Osteocyte (in vitro differentiated cells): ENCODE measurements at places on chromosomes 16 and 17. TPM values are rescaled to one million over a fixed set of nuclear protein-coding genes. Genes with fewer than 3 reads are reported as not detected.

The PTGES3L gene
- 0.35 and 0.50 TPM in 2 replicates for total RNA-seq

The SEPTIN1 gene
- 1.5 and 2.0 TPM in 2 replicates for total RNA-seq

The CMTM2 gene
- not detected in 2 replicates for total RNA-seq

The CDRT15 gene
- total RNA-seq = not detected in 2 replicates

The PMP22 gene
- 188 and 204 TPM in 2 replicates for total RNA-seq

The GPR179 gene
- 0.13 TPM in 1 of 2 replicates, not detected in the other for total RNA-seq

The SLC38A8 gene
- total RNA-seq = not detected in 2 replicates

The CEP112 gene
- total RNA-seq = 9.1 and 9.5 TPM in 2 replicates

- DNase-seq = peak; percentile 62
Measured at GRCh38 chr17:16919663-16920627, 52.0 kb downstream of the TNFRSF13B start.

DNA sequence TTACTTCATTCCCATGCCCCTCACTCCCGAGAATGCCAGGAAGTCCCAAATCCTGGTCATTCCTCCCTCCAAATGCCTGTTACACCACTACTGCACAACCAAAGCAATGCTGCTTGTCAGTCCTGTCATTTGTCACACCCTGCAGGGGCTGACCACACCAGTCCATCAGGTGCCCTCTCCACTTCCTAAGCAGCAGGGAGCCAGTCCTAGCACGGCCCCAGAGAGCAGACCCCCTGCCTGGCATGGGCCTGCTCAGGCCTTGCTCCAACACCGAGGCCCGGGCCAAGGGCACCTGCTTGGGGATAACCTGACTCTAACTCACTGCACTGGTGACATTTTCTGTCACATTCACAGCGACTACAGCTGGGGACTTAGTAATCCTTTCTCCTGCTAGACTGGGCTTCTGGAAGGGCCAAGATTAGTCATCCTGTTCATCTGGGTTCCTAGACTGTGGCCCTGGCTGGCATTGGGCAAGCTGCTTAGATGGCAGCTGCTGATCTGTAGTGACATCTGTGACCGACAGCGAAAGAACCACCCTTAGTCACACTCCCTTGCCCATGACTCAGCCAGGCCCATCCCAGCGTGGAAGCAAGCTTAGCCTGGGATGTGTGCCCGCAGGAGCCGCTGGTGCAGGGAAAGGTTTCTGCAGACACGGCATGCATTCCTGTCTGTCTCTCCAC is 5.4 kb downstream of the ALYREF start:
- no peak for DNase-seq

- DNase-seq = no peak
Measured at GRCh38 chr16:14650629-14651028, 17.9 kb downstream of the BFAR start.

DNA sequence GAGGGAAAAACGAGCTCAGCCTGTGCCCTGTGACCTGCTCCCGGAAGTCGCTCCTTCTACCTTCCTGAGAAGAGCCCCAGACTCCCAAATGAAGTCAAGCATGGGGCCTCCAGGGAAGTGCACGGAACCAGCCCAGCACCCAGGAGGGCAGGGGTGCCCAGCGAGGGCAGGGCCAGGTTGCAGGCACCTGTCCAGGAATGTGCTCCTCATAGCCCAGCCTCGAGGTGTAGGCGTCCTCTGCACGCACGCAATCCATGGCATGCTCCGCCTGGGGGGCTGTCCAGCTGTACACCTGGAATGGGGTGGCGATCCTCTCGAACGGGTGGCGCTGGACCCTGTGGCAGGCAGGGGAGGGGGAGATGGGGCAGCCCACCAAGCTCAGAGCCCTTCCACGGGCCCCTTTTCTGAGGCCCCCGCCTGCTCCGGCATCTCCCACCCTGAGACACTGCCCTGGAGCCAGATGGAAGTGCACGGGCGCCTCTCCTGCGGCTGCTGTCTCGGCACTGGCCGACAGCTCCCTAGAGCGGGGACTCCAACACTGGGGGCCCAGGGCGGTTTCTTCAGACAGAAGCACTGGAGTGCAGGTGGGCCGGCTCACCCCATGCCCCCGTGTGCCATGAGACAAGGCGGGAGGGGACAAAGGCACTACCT is 10.9 kb downstream of the CLUH start:
- DNase-seq = no peak

DNA sequence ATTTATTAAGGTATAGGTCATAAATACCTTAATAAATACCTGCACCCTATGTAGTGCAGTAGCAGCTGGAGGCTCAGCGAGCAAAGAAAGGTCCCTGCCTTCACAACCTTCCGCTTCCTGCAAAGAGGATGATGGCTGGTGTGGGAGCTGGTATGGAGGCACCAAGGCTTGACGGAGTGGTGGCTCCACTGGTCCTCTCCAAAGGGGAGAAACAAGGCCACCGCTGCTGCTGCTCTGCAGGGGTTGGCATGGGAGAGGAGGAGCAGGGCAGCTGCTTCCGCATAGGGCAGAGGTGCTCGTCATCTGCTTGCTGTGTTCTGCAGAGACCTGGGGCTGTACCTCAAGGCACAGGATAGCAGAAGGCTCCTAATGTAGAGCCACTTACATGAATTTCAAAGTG is 52.8 kb downstream of the NDEL1 start:
- DNase-seq = no peak

- peak; percentile 90 for DNase-seq
Measured at GRCh38 chr17:76714822-76715495, 4.2 kb upstream of the MXRA7 start.

DNA sequence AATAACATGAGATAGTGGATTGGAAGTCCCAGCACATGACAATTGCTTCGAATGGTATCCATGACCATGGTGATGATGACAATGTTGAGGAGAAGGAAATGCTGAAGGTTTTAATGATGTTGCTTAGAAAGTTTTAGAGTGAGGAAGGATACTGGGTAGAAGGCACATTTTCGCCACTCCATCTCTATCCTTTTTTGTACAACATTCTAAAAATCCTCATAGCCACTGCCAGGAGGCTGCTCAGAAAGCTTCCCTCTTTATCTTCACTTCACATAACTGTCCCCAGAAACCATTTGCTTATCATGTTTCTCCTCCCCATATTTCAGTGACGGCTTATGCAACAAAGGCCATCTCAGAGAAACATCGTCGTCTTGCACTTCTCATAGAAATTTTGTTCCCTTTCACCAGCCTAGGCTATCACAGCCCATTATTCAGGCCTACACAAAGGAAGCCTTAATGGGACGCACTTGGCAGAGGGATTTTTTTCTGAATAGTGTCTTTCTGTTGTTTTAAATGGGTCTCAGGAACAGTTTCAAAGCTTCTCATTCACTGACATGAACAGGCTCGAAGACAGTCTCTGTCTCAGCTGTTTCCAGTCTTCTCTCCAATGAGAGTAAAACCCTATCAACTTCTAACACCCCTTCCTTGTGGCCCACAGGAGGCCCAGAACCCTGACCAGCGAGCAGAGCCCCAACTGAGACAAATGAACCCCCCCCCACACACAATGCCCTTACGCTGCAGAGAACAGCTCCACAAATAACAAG is 506.7 kb downstream of the HAPSTR1 start:
- DNase-seq = no peak

GRCh38 chr16:69494991-69495392 is 70.6 kb downstream of the CYB5B start:
- DNase-seq = no peak

DNA sequence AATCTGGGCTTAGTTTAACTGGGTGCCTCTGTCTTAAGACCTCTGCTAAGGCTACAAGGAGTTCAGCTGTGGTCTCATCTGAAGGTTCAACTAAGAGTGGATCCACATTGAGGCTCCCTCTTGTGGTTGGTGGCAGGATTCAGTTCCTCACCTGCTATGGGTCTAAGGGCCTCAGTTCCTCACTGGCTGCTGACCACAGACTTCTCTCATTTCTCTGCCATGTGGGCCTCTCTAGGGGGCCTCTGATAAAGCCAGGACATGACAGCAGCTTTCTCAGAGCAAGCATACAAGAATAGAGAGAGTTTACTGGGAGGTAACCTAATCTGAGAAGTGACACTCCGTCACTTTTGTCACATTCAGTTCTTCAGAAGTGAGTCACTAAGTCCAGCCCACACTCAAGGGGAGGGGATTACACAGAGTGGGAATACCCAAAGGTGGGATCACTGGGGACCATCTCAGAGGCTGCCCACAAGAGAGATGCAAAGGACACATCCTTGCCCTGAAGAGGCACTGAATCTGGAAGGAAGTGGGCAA is 19.2 kb upstream of the ABAT start:
- no peak for DNase-seq

DNA sequence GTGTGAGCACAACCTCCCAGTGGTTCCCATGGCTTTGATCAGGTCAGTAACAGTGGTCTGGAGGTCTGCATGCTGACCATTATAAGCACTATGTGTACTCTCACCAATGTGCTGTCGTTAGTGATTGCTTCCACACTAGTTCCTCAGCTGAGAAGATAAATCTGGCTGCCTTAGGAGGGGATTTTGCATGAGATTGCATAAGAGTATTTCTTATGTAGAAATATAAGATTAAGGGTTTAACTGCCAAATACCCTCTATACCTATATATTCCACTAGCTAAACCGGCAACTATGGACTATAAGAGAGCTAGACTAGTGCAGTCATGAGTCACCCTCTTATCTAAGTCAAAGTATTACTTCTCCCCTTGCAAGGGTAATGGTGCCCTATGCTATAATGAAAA is 580.2 kb downstream of the CDH11 start:
- DNase-seq = no peak

DNA sequence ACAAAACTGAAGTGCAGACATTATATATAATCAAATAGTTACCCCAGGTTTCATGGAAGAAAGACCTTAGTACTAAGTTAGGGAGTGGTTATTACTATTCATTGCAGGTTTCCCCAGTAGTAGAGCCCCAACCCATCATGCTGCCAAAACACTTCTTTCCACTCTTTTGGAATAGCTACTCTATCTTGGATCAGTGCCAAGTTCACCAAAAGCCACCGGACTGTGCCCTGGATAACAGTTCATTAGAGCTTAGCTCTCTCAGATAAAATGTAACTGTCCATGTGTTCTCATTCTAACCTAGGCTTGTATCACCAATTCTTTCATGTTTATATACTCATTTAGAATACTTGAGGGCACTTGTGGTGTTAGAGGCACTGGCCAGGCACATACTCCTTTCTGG is 540.1 kb upstream of the C16orf82 start:
- no peak for DNase-seq

- DNase-seq = no peak
Measured at GRCh38 chr17:20307326-20307910, 159.9 kb downstream of the LGALS9B start.

GRCh38 chr17:29807520-29808361 is 122.3 kb downstream of the SSH2 start:
- peak; percentile 88 for DNase-seq

GRCh38 chr16:30941600-30942425 is 7.1 kb upstream of the ORAI3 start:
- DNase-seq = no peak

- no peak for DNase-seq
Measured at GRCh38 chr16:57699481-57699880, 4.9 kb downstream of the DRC7 start.

DNA sequence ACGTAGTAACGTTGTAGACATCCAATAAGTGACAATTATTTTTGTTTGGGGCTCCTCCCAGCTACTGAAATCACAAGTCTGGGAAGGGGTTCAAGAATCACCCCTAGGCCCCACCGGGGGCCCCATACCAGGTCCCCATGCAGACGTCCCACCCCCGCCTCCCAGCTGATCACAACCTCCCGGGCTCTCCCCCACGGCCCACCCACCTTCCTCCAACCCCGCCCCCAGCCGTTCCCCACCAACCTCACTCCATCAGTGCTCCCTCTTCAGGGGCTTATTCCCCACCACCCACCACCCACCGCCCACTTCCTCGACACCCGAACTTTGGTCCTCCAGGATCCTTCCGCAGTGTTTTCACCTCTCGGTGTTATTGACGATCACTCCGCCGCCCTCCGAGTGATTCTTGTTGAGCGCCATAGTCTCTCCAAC is 240 bp downstream of the WBP2 start:
- DNase-seq = no peak

- DNase-seq = no peak
Measured at GRCh38 chr16:75502916-75503605, 7.8 kb upstream of the CHST6 start.

DNA sequence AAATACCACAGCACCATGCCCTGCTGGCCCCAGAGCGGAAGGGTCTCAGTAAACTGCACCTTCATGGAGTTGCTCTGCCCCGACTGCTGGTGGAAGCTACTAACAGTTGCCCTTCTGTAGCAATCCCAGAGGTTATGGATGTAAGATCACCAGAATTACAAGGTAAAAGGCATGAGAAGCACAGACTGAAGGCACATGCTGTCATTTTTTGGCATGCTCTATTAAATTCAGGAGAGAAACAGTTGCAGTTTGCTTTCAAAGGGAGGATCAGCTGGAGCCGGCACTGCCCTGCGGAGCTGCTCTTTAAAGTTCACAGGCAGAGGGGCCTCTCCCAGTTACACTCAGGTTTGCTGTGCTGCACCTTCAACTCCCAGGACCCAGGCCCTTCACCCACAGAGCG is 19.2 kb downstream of the NPRL3 start:
- no peak for DNase-seq
